Activated naive CD8-positive, alpha-beta T cell treated with anti-CD3 and anti-CD28 coated beads, Interleukin-2, amount 10 ng/mL, durations not matched to agents 7 days and 5 days (primary cell): ENCODE measurements at places on chromosomes 12 and 14. TPM values are rescaled to one million over a fixed set of nuclear protein-coding genes. Genes with fewer than 3 reads are reported as not detected.

- peaks cover 30% of the 10 kb centered on the region for H3K27me3 ChIP-seq
- H3K4me3 ChIP-seq, result peak overlapping the region; percentile 26
- DNase-seq, result no peak
- H3K4me1 ChIP-seq, result peaks cover 21% of the 10 kb centered on the region
- peak overlapping the region; percentile 5 for H3K27ac ChIP-seq
- no peaks in the 10 kb centered on the region for H3K36me3 ChIP-seq
Observed at GRCh38 chr14:104665114-104665656, 24.2 kb upstream of the INF2 start.

DNA sequence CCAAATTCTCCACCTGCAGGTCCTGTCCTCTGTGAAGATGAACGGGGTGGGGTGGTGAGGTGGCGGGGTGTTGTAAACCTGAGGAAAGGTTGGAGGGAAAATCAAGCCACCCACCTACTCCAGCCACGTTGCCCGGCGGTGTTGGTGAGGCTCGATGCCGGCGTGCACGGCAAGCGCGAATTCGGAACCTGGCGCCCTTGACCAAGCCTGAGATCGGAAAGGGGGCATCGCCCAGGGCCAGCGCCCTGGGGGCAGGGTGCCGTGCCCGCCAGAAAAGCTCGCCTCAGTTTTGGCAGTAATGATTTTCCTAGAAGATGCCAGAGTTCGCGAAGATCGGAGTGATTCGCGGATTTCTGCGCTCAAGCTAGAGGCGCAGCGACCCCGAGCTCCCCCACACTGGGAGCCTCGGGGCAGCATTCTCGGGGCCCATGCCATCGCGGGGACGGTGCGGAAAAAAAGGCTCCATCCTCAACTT, 817 bp downstream of the STXBP6 start:
- peaks cover 58% of the 10 kb centered on the region for H3K27me3 ChIP-seq
- no peak overlapping the region for H3K27ac ChIP-seq
- H3K4me3 ChIP-seq, result peak overlapping the region; percentile 40
- H3K36me3 ChIP-seq, result no peaks in the 10 kb centered on the region

GRCh38 chr12:59219148-59219547, 298.8 kb upstream of the LRIG3 start:
- H3K4me3 ChIP-seq, result no peak overlapping the region
- peaks cover 2% of the 10 kb centered on the region for H3K27me3 ChIP-seq
- no peak for DNase-seq
- no peaks in the 10 kb centered on the region for H3K4me1 ChIP-seq
- no peaks in the 10 kb centered on the region for H3K36me3 ChIP-seq

- DNase-seq, result no peak
- H3K4me1 ChIP-seq, result no peaks in the 10 kb centered on the region
- H3K36me3 ChIP-seq, result no peaks in the 10 kb centered on the region
- H3K4me3 ChIP-seq, result no peak overlapping the region
Observed at GRCh38 chr12:100699209-100699608, 95.4 kb upstream of the ANO4 start.

GRCh38 chr14:39762576-39763401, 330.6 kb upstream of the FBXO33 start:
- peak overlapping the region; percentile 65 for H3K4me3 ChIP-seq
- DNase-seq, result no peak
- H3K27ac ChIP-seq, result peak overlapping the region; percentile 66
- no peaks in the 10 kb centered on the region for H3K36me3 ChIP-seq
- H3K27me3 ChIP-seq, result peaks cover 5% of the 10 kb centered on the region

- DNase-seq, result no peak
- no peaks in the 10 kb centered on the region for H3K36me3 ChIP-seq
- H3K27me3 ChIP-seq, result peaks cover 5% of the 10 kb centered on the region
Observed at GRCh38 chr14:95392841-95393240, 73.1 kb upstream of the CLMN start.

- H3K27ac ChIP-seq, result no peak overlapping the region
- H3K27me3 ChIP-seq, result no peaks in the 10 kb centered on the region
- no peak for DNase-seq
- H3K36me3 ChIP-seq, result no peaks in the 10 kb centered on the region
- peaks cover 10% of the 10 kb centered on the region for H3K4me1 ChIP-seq
Observed at GRCh38 chr14:93005838-93006237, 82.9 kb downstream of the CHGA start.

DNA sequence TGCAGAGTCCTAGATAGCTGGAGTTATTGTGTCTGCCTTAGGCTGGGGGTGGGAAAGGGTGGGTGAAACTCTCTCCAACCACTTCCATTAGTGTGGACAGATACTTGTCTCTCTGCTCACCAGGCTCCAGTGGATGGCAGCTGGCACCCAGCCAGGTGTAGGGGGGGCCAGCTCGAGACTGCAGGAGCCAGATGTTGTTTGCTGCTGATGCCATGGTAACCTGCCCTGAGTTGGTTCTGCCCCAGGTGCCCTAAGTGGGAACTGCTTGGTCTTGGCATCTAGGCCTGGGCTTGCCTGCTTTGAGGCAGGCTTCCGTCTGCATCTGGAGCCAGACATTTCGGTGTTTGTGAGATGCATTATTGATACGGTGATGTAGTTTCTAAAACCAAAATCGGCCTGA, 82.2 kb downstream of the ADCK1 start:
- no peak for DNase-seq
- H3K36me3 ChIP-seq, result peaks cover 2% of the 10 kb centered on the region

DNA sequence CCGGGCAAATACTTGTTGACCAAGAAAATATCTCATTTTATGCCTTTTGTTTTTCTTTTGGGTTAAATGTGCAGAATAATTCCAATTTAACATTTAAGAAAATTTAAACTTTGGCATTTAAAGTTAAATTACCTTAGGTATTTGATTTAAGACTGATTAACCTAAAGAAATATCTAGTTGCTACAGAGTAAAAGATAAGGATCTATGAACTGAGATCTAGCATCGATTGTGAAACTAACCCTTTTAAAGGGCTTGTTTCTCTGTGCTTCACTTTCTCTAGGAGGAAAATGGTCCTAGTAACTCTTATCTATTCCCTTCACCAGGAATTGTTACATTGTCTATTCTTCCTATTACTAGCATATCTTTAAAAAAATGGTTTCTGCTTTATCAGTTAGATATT, 2.6 kb upstream of the TTC8 start:
- no peak overlapping the region for H3K27ac ChIP-seq
- H3K4me1 ChIP-seq, result peaks cover 7% of the 10 kb centered on the region
- no peak overlapping the region for H3K4me3 ChIP-seq
- no peak for DNase-seq
- peaks cover 19% of the 10 kb centered on the region for H3K27me3 ChIP-seq

GRCh38 chr12:111733340-111733915, 33.3 kb upstream of the ALDH2 start:
- no peak overlapping the region for H3K27ac ChIP-seq
- H3K36me3 ChIP-seq, result peaks cover 12% of the 10 kb centered on the region
- H3K27me3 ChIP-seq, result no peaks in the 10 kb centered on the region

GRCh38 chr12:67540920-67541624, 107.5 kb upstream of the DYRK2 start:
- H3K27me3 ChIP-seq, result no peaks in the 10 kb centered on the region
- DNase-seq, result no peak
- peaks cover 12% of the 10 kb centered on the region for H3K4me1 ChIP-seq
- no peaks in the 10 kb centered on the region for H3K36me3 ChIP-seq

- DNase-seq, result no peak
- no peak overlapping the region for H3K4me3 ChIP-seq
- no peaks in the 10 kb centered on the region for H3K27me3 ChIP-seq
- no peaks in the 10 kb centered on the region for H3K4me1 ChIP-seq
- H3K27ac ChIP-seq, result no peak overlapping the region
Observed at GRCh38 chr12:84811291-84811690, 101.3 kb downstream of the SLC6A15 start.

GPR65 gene
- 23.6 TPM for total RNA-seq

OSGEP gene
- 63.5 TPM for total RNA-seq

NR1H4 gene
- total RNA-seq, result not detected

PRB2 gene
- total RNA-seq, result not detected
